Brain (organoid and tissue), 16 donors: ENCODE measurements at places on chromosomes 3 and 15.
A peak's percentile ranks its signal among the peaks of the same experiment; 100 is the strongest.

DNA sequence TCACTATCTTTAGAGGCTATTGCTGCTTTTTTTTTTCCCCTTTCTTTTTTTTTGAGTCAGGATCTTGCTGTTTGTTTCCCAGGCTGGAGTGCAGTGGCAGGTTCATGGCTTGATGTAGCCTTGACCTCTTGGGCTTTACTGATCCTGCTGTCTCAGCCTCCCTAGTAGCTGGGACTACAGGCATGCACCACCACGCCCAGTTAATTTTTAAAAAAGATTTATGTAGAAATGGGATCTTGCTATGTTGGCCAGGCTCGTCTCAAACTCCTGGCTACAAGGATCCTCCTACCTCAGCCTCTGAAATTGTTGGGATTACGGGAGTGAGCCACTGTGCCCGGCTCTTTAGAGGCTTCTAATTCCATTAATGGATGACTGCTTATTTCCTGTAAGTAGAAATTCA, 15.1 kb downstream of the MGA start:
- DNase-seq = no peak

DNA sequence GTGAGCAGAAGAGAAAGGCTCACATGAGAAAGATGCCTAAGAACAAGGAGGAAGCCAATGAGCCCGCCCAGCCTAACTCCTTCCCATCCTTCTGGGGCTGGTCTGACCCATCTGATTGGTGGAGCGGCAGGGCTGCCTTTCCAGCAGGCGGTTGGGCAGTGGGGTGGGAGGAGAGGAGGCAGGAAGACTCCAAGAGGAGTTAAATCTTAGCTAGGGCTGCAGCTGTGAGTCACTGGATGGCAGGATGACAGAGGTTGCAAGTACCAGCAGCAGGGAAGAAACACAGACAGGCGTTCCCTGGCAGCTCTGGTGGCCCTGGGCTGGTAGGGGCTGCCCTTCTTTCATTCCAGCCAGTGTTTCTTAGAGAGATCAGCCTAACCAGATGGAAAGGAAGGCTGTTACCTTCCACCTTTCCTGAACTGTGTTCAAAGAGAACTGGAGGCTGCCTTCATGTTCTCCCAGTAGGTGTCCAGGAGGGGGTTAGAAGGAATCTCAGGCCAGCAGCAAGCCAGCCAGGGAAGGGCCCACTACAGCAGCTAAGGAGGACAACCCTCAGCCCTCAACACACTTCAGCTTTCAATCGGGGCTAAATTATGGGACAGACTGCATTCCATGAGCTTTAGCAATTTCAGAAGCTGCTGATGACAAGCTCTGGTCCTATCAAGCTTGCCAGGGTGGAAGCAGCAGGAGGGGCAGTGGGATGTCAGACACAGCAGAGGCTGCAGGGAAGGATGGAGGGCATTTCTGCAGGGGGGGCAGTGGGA, 50.3 kb downstream of the CHSY1 start:
- DNase-seq = peak; percentile 81

DNA sequence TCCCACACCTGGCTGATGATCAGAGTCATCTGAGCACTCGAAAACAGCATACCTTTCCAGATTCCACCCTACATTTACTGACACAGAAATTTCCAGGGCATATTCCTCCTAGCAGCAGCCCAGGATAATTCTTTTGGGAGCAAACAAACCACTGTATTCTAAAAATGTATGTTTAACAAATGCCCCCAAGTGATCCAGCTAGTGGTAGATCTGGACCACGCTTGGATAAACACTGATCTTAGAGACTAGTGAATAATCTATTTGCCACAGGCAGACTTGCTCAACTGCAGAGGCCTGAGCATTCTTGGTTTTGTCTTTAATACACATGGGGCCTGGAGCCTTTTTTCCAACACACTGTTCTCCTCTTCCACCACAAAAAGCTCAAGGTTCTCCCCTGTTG, 89.6 kb downstream of the TM4SF4 start:
- DNase-seq = no peak

- no peak for DNase-seq
Observed at GRCh38 chr15:76368122-76368621, 31.6 kb downstream of the ISL2 start.

DNA sequence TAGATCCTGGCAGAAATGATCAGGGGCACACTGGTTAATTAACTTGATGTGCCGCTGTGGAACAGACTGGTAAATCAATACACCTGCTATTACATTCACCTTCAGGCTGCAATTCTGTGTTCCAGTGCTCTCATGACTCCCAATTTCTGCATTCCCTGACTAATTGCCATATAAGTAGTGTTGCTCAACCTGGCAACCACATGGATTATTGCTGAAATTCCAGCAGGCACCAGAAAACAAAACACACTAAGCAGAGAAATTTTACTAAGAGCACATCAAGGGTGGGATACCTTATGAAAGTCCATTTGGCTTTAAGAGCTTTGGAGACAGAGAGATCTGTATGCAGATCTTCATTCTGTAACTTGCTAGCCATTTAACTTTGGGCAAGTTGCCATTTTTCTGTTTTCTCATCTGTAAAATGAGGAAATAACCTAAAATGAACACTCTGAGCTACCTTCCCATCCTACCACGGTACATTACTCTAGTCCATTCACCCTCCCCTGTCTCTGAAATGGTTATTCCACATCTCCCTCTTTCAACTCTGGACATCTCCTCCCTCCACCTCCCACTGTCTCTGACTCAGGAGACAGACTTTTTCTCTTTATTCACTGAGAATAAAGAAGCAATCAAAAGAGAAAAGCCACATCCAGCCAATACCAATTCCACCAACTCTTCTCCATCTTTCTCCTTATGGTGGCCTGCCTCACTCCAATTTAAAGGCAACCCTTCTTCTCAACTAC, 54.6 kb downstream of the STAC start:
- peak; percentile 8 for DNase-seq

GRCh38 chr3:16800361-16800760, 84.4 kb upstream of the PLCL2 start:
- DNase-seq = no peak

- no peak for DNase-seq
Observed at GRCh38 chr15:59157840-59158700, 48.6 kb upstream of the LDHAL6B start.

- no peak for DNase-seq
Observed at GRCh38 chr15:80742081-80742480, 37.1 kb upstream of the CEMIP start.

- no peak for DNase-seq
Observed at GRCh38 chr3:123371859-123372685, 76.8 kb downstream of the ADCY5 start.

DNA sequence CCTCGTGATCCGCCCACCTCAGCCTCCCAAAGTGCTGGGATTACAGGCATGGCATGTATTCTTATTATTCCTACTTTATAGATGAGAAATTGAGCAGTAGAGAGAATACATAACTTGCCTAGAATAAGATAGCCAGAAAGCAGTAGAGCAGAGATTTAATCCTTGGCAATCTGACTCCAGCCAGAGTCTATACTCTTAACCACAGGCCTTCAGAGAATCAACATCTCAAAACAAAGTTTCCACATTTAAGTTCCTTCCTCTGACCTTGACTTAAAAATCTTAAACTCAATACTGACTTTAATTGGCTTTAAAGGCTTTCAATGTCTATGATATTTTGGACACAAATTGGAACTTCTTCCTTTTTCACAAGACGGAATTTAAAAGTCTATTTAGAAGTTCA, 37.1 kb downstream of the ZNF106 start:
- DNase-seq = no peak

DNA sequence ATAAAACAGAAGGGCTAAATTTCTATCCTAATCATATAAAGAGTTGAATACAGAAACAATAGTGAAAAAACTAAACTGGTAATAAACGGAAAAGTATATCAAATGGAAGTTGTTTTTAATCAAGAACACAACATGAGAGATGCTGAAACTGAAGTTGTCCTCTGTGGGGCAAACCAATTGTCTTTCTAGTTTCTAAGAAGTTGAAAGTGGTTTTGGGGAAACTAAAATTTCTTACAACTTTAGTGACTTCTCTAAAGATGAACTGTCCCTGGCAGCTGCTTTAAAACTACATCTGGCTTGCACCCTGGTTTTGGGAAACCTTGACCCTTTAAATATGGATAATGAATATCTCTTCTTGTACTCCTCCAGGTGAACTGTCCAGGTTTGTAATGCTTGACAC, 155.6 kb downstream of the ADAM10 start:
- no peak for DNase-seq

DNA sequence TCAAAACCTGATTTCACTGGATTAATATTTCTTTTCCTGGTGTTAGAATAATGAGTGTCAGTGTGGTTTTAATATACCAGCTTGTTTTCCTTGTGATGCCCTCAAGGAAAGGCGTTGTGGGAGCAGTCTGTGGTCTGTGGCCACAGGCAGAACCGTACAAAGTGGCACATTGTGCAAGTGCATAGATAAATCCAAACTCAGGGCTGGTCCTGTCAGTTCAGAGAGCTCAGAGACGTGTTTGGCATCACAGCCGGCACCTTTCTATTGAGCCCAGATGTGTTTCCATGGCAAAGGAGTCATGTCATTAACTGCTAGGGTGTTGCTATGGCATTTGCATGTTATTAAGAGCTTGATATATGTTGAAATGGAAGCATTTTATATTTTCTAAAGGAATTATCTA, 289.9 kb upstream of the RASGRP1 start:
- peak; percentile 29 for DNase-seq

DNA sequence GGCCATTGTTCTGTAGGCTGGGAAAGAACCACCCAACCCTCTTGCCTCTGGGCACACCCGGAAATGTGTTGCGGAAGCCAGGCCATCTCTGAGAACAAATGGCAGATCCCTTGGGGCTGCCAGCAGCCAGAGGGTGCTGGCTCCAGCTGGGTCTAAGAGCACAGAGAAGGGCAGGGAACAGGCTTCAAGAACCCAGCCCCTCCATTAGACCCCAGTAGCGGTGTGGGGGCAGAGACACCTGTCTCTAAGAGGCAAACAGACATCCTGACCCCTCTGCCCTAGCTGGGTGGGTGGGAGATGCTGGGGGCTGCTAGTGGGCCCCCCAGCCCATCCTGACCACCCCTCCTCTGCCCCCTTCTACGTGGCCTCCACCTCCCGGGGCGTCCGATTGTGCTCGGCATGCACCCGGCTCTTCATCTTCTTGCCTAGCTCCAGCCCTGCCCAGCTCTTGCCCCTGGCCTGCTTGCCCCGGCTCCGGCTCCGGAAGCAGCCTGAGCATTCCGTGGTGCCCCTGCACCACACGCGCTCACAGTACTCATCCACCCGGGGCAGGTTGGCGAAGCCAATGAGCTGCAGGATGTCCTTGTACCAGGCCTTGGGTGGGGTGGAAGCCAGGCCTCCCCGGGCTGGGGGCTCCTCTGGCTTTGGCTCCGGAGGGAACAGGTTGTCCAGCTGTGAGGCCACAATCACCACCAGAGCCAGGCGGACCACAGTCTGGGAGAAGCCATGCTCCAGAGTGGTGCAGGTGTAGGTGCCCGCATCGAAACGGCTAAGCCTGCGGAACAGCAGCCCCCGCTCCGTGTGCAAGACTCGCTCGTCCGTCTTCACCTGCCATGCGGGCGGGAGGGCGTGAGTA, 9.4 kb downstream of the SEMA3G start:
- no peak for DNase-seq

DNA sequence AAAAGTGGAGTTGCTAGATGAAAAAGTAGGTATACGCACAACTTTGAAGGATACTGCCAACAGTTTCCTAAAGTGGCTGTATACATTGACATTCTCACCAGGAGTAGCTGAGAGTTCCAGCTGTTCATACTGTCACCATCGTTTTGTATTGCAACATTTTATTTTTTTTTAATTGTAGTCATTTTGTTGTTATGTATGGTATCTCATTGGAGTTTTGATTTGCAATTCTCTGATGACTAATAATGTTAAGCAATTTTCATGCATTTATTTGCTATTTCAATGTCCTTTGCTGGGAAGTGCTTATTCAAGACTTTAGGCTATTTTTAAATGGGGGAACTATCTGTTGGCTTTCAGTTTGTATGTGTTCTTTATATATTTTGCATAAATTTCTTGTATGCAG, 185.1 kb upstream of the TGFBR2 start:
- DNase-seq = no peak

GRCh38 chr3:150635076-150635475, 32.0 kb downstream of the SELENOT start:
- no peak for DNase-seq

GRCh38 chr3:124178531-124178930, 186.6 kb upstream of the ROPN1 start:
- no peak for DNase-seq

DNA sequence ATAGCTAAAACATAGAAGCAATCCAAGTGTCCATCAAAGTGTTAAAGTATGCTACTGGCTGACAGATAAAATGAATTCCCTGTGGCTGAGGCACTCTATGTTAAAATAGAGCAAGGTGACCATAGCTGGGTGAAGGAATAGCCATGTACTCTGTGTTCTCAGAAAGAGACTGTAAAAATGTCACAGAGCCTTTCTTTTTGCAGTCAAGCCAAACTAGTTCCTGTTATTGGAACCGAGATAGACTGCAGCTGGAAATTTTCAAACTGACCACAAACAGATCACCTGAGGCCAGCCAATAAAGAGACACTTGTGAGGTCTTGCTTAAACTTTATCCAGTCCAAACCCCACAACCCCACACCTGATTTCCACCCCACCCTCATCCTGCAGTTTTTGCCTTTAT, 422.8 kb upstream of the NAALADL2 start:
- DNase-seq = no peak

- no peak for DNase-seq
Observed at GRCh38 chr3:100022506-100022905, 91.8 kb downstream of the FILIP1L start.

DNA sequence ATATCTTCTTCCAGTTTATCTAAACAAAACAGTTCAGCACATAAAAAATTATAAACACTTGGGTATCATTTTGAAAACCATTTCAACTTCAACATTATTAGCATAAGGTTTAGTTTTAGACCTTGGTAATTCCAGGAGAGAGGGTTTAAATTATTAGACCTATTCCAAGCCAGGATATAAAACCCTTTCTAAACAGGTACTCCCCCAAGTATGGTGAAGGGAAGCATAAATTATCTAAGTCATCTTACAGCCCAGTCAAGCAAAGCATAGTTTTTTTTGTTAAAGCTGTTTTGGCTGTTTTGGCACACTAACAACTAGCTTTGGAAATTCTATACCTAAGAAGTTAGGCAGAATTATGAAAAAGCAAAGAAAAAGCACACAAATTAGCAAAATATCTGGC, 87.3 kb downstream of the FBN1 start:
- DNase-seq = no peak

DNA sequence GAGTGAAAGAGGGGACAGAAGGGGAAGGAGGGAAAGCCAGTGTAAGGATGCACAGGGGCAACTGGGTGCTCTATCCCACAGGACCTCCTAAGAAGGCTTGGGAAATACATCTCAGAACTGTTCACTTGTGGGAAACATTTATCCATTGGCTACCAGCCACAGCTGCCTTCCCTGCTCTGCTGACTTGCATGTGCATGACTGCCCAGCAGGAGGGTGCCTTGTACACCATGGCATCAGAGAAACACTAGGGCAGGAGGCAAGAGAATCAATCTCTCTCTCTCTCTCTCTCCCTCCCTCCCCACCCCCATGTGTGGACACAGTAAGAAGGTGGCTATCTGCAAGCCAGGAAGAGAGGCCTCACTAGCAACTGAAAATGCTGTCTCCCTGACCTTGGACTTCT, 62.9 kb upstream of the ZBTB38 start:
- peak; percentile 25 for DNase-seq
